Natural killer cell (primary cell): ENCODE measurements at places on chromosomes 5 and 9.

DNA sequence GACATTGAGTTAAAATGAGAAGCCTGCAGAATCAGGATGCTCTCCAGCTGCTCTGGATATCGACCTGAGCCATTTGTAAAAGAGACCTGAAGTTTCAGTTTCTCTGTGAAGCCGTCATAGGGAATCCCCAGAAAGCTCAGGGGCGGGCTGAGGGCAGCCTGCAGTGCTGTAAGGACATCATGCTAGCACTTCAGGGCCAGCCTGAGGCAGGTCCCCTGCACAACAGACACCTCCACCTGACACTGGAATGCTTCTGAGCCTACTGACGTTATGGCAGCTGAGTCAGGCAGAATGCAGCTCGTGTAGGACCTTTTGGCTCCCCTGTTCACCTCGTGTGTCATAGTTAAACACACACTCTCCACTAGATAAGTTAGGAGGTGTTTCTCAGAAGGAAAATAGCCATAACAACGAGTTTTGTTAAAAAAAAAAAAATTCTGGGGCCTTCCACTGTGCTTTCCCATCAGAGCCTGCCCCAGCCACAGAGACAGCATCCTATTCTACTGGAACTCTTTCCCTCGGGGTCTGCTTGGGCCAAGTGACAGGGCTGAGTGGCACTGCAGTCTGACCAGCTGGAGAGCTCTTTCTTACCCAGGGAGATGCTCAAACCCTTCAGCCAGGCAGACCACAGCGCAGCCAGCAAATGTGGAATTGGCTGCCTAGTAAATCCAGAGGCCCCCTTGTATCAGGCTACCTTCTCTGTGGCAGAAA is 354.9 kb downstream of the DIRAS2 start:
- no peak for DNase-seq

GRCh38 chr9:70921136-70921535 is 200.3 kb downstream of the TRPM3 start:
- no peak for DNase-seq

- DNase-seq: no peak
These were observed 67.4 kb upstream of the PTCH1 start for GRCh38 chr9:95584176-95584575.

DNA sequence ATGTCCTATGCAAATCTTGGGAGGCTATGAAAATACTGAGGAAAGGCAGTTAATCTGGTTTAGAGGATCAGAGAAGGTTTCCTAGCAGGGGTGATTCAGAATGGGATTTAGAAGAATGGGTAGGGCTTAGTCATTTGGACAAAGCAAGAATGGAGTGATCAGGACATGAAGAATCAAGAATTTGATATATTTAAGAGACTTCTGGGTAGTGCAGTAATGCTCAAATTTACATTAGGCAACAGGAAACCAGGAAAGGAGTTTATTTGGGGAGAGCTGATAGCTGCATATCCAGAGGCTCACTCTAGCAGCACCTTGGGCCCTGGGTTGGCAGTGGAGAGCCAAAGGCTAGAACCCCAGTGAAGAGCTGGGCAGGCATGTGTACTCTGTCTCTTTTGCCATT is 78.9 kb upstream of the PAPPA start:
- no peak for DNase-seq

- no peak for DNase-seq
These were observed 6.5 kb downstream of the BRD3OS start for GRCh38 chr9:134031783-134032182.

DNA sequence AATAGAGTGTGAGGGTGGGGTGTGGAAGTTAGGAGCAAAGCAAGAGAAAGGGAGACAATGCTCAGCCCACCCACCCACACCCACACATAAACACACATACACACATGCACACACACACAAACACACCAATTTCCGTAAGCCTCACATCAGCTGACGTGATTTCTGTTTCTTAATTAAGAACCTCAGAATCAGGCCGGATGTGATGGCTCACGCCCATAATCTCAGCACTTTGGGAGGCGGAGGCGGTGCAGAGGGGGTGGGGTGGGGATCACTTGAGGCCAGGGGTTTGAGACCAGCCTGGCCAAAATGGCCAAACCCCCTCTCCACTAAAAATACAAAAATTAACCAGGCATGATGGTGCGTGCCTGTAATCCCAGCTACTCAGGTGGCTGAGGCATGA is 26.4 kb upstream of the PIK3R1 start:
- DNase-seq: no peak

DNA sequence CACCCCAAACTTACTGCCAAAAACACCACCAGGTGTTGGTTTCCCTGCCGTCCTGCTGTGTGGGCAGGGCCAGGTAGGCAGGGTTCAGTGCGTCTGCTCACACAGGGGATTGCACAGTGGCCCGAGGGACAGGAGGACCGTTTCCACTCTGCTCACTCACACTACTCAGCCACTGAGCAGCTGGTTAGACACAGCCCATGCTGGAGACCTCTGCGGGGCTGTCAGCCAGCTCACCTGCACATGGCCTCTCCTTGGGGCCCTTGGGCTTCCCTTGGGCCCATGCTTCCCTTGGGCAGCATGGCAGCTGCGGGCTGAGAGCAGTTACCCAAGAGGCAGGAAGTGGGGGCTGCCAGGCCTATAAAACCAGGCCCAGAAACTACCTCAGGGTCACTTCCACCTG is 79.0 kb downstream of the SYK start:
- no peak for DNase-seq

GRCh38 chr9:77911928-77912327 is 119.7 kb downstream of the GNAQ start:
- DNase-seq: no peak

- no peak for DNase-seq
These were observed 132.8 kb upstream of the ALDH1B1 start for GRCh38 chr9:38259519-38260218.

GRCh38 chr5:97548739-97549080 is 365.7 kb upstream of the RIOK2 start:
- DNase-seq: no peak

DNA sequence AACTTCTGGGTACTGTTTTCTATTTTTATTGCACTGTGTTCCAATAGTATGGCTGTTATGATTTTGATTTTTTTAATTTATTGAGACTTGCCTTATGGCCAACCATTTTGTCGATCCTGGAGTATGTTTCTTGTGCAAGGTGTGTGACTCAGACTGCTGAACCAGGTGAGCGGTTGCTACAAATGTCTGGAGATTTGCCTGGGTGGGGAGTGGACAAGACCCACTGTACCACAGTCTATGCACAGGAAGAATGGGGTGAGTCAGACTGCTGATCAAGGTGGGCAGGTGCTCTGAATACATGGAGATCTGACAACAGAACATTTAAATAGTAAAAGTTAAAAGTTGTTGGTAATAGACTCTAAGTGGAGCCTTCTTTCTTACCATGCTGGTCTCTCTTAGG is 609.2 kb downstream of the CSNK1G3 start:
- no peak for DNase-seq

GRCh38 chr9:16505199-16505598 is 365.3 kb downstream of the BNC2 start:
- no peak for DNase-seq

- DNase-seq: no peak
These were observed 330.1 kb downstream of the ADAMTS6 start for GRCh38 chr5:65151614-65152013.

DNA sequence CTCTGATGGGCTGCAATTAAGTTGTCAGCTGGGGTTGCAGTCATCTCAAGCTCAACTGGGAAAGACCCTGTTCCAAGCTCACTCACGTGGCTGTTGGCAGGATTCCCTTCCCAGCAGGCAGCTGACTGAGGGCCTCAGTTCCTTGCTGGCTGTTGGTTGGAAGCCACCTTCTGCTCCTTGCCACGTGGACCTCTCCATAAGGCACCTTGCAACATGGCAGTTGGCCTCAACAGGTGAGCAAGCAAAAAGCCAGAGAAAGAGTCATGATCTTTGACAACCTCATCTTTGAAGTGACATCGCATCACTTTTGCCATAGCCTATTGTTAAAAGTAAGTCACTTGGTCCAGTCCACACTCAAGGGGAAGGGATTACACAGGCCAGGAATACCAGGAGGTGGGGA is 17.8 kb upstream of the PRELID2 start:
- no peak for DNase-seq

DNA sequence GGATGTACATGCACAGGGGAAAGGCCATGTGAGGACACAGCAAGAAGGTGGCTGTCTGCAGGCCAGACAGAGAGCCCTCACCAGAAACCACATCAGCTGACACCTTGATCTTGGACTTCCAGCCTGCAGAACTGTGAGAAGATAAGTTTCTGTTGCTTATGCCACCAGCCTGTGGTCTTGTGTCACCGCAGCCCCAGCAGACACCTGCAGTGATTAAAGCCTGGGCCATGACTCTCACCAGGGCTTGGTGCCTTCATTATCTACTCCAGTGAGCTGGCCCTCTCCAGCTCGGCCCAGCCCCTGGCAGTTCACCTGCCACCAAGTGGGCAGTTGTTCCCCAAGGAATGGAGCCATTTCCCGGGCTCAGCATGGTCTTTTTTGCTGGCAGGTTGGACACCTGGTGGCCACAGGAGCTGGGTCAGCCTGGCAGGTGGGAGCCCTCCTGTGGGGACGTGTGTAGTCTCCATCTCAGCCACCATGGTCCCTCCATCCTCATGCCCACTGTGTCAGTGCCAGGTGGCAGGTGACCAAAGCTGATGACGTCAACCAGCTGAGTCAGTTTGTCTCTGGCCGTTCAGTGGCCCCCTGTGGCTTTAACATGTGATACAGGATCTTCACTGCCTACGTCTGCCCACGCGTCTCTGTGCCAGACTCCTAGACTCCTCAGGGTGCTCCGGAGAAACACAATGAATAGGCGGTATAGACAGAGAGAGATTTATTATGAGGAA is 99.9 kb upstream of the PPP1R26 start:
- no peak for DNase-seq

DNA sequence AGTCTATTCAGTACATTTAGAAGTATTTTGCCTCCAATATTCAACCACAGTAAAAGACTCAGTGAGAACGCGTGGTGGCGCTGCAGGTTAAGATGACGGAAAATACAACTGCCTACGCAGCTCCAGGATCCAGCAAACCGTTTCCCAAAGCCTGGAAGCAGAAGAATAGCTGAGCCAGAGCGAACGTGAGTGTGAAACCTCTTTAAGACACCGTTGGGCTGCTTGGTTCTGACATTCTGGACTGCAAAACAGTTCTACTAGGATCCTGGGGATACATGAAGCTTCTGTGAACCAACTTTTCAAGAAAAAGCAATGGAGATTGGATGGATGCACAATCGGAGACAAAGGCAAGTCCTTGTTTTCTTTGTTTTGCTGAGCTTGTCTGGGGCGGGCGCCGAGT is at the start of gene PCDHB16:
TSS of gene PCDHB16 (plus strand) at position 140 of the 400 bp plus-strand sequence. CDS start at position 313, 173 bp downstream.
- no peak for DNase-seq

GRCh38 chr5:79581535-79581934 is 30.7 kb upstream of the TENT2 start:
- DNase-seq: no peak

GRCh38 chr9:80596579-80596978 is 1024.8 kb downstream of the TLE4 start:
- DNase-seq: no peak
